ENCODE measurements at places on chromosomes 2 and 18. TPM values are rescaled to one million over a fixed set of nuclear protein-coding genes. Genes with fewer than 3 reads are reported as not detected.

Gene SERPINB13
- total RNA-seq: not detected

Gene DYNAP
- not detected for total RNA-seq

Gene DNAJC5G
- total RNA-seq: 1.3 TPM

Gene GAD1
- total RNA-seq: not detected

Gene CRYGC
- total RNA-seq: not detected

Gene ALPP
- total RNA-seq: not detected

Gene DPP4
- total RNA-seq: 7.5 TPM

Gene POTEC
- total RNA-seq: 4.0 TPM

Gene DYSF
- 10.9 TPM for total RNA-seq

Gene PLEK
- 1.8 TPM for total RNA-seq

Gene GCFC2
- 28.8 TPM for total RNA-seq

Gene PLGLB1
- total RNA-seq: 3.4 TPM

Gene ETAA1
- 16.3 TPM for total RNA-seq

Gene LRRTM1
- total RNA-seq: not detected

Gene TCF23
- total RNA-seq: under 0.01 TPM

Gene RESP18
- not detected for total RNA-seq

Gene GAREM1
- 16.1 TPM for total RNA-seq

Gene FHOD3
- total RNA-seq: 0.52 TPM

Gene ABCG5
- total RNA-seq: not detected

Gene DIPK1C
- not detected for total RNA-seq

Gene SPATA3
- total RNA-seq: not detected

Gene ZBTB7C
- total RNA-seq: 1.3 TPM

Gene SFT2D3
- 11.9 TPM for total RNA-seq

Gene NDC80
- not detected for total RNA-seq

Gene EFR3B
- under 0.01 TPM for total RNA-seq

Gene FSHR
- not detected for total RNA-seq

Gene ANKRD44
- 12.2 TPM for total RNA-seq

Gene TSPYL6
- not detected for total RNA-seq

Gene MYOM1
- total RNA-seq: 21.8 TPM

Gene MARCO
- total RNA-seq: 1.0 TPM

Gene NAT8
- not detected for total RNA-seq

Gene HOXD4
- 0.78 TPM for total RNA-seq

Gene SULT1C3
- total RNA-seq: not detected

Gene UNC80
- total RNA-seq: 1.8 TPM

Gene LHCGR
- not detected for total RNA-seq

Gene LRP1B
- 3.0 TPM for total RNA-seq

Gene DOK6
- total RNA-seq: under 0.01 TPM

Gene IHH
- total RNA-seq: 1.0 TPM

Gene PRKAG3
- not detected for total RNA-seq

Gene GREB1
- total RNA-seq: 10.4 TPM
